ENCODE measurements at places on chromosomes 16 and 17.
A peak's percentile ranks its signal among the peaks of the same experiment; 100 is the strongest.

- no peak for DNase-seq
These were observed 245.5 kb downstream of the CBLN1 start for GRCh38 chr16:49036126-49036525.

- DNase-seq, result no peak
These were observed 149.8 kb downstream of the CDH13 start for GRCh38 chr16:82776470-82777146.

GRCh38 chr17:77602062-77602746 is 356.3 kb upstream of the TNRC6C start:
- DNase-seq, result no peak

DNA sequence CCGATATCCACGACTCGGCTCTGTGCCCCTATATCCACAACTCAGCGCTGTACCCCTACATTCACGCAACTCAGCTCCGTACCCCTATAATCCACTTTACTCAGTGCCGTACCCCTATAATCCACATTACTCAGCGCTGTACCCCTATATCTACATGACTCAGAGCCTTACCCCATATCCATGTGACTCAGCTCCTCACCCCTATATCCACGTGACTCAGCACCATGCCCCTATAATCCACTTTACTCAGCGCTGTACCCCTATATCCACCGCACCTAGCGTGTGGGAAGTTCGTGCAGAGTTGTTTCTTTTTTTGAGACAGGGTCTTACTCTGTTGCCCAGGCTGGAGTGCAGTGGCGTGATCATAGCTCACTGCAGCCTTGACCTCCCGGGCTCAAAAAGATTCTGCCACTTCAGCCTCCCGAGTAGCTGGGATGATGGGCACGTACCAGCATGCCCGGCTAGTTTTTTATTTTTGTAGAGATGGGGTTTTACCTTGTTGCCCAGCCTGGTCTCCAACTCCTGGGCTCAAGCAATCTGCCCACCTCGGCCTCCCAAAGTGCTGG is 17.4 kb downstream of the CYB5D2 start:
- no peak for DNase-seq

GRCh38 chr17:31320791-31321190 is 631 bp downstream of the EVI2A start:
- no peak for DNase-seq

- DNase-seq, result no peak
These were observed 1.1 kb upstream of the CCDC182 start for GRCh38 chr17:57746221-57746620.

- DNase-seq, result no peak
These were observed 181.9 kb downstream of the UTP18 start for GRCh38 chr17:51442088-51442865.

DNA sequence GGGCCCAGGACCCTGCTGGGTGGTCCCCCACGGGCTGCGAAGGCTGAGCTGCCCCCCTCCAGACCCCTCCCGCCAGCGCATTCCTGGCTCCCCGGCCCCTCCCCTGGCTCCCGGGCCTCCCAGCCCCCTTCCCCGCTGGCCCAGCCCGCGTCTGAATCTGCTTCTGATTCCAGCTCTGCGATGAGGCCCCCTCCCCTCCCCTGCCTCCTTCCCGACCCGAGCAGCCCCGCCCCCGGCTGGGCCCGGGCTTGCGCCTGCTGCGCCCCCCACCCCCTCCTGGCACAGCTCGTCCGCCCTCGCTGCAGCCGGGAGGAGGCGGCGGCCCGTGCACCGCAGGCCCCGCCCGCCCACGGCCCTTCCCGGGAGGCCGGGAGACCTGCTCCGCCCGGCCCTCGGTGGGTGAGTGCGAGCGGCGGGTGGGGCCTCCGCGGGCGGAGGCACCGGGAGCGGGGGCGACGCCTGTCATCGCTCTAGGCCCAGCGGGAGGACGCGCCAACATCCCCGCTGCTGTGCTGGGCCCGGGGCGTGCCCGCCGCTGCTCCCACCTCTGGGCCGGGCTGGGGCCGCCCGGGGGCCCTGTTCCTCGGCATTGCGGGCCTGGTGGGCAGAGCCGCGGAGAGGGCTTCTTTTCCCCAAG is at the start of gene NTN3:
TSS of gene NTN3 (plus strand) at position 282 of the 637 bp plus-strand sequence. CDS start 405 bp downstream, outside the sequence.
- peak; percentile 66 for DNase-seq

DNA sequence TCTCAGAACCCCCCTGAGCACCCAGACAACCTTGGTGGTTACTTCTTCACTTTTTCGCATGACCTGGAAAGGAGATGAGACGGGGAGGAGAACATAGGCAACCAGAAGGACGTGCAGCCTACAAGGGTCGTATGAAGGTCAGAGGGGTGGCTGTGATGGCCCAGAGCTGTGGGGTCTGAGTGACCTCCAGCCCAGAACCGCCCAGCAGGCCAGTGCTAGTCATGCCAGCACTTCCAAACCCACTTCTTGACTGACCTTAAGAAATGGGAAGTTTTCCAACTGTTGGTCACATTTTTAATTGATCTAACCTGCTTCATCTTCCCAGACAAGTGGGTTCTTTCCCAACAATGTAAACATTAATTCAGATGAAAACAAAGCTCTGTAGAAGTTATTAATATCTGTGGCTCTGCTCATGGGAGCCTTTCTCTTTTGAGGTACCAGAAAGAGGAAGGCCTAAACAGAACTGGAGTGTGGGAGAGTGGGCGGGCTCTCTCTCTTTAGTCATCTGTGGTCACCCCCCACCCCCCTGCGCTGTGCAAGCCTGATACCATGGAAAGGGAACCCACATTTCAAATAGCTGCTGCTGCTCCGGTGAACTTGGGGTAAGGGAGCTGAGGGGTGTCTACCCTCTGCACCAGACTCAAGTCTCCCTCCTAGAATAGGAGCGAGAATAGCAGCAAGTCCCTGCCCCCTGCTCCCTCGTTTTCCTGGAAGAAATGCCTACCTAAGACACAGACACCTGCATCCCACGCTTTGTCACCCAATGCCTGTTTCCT is 101.6 kb downstream of the RAB11FIP4 start:
- DNase-seq, result no peak

GRCh38 chr17:81701288-81702071 is 1.7 kb upstream of the MRPL12 start:
- DNase-seq, result no peak

GRCh38 chr17:72004611-72005331 is 116.0 kb upstream of the SOX9 start:
- DNase-seq, result no peak

GRCh38 chr17:55266051-55266957 is 1.5 kb downstream of the HLF start:
- DNase-seq, result no peak

GRCh38 chr16:49706620-49707355 is 149.1 kb downstream of the ZNF423 start:
- no peak for DNase-seq

DNA sequence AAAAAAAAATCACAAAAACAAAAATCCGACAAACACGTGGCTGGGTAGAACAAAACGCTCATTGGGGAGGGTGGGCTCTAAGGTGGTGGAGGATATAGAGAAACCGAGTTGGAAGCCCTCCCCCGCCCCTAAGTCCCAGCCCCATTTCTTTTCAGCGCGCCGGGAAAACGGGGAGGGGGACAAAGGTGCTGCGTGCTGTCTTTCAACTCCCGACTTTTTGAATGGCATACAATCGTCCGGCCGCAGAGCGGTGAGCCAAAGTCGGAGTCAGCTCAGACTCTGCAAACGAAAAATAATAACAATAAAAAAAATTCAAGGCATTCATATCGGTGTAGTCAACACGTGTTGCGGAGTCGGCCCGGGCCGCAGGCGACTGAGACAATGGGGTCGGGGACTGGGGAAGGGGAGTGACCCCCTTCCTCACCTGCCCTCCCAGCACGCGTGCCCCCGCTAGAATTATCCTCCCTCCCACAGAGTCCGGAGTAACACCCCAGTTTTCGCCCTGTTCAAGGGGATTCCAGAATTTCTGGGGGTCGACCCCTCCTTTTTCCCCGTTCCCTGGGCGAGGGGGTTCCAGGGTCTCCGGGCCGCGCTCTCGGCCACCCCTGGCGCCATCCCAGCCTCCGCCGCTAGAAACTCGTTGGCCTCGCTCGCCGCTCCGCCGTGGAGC is 1.7 kb upstream of the IGF2BP1 start:
- no peak for DNase-seq

DNA sequence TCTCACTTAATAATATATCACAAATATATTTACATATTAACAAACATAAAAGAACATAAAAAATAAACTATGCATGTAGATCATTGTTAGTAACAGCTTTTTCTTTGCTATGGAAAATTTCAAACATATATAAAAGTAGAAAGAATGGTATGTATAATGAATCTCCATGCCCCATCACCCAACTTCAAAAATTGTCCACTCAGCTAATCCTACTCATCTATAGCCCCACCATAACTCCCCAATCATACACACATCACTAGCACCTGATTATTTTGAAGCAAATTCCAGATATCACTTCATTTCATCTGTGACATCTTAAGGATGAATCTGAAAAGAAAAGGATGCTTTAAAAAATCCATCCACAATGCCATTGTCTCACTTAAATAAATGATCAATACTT is 46.8 kb downstream of the SHISA6 start:
- DNase-seq, result no peak

GRCh38 chr17:62802561-62803205 is 5.4 kb downstream of the MARCHF10 start:
- no peak for DNase-seq

GRCh38 chr16:77386831-77387814 is 47.7 kb downstream of the ADAMTS18 start:
- DNase-seq, result no peak

DNA sequence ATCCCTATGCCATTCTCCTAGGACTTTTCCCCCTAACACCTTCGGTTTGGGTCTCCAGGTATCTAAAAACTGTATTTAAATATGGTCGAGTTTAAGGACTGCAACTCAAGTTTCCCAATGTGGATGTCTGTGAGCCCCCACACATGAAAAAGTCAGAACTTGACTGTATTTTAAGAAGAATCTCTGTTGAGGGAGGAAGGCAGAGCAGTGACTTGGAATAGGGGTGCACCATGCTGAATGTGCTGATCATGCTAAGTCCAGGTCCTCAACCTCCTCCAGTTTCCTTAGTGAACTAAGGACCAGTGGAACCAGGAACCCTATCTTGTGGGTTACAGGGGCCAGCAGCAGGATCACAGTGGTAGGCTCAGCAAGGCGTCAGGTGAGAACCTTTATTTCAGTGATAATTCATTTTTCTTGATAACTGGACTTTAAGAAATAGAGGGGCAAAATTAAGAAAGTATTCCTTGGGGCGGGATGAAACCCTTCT is 19.5 kb downstream of the GRB7 start:
- DNase-seq, result no peak

GRCh38 chr17:74135391-74136167 is 67.9 kb upstream of the RPL38 start:
- no peak for DNase-seq

DNA sequence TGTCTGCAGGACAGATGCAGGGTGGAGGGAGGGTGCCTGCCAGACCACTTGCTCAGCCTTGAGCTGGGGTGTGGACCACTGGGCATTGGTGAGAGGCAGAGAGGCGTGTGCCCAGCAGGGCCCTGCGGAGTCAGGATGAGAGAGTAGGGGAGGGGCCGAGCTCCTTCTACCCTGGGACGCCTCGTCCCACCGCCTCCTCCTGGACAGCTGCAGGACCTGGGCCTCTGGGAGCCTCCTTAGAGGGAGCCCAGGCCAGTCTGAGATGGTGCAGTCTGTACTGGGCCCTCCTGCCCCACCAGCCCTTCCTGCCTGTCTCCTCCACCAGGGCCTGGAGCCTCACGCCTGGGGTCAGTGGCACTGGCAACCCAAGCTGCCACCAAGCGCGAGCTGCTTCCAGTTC is 35.9 kb upstream of the ACSF3 start:
- DNase-seq, result no peak

DNA sequence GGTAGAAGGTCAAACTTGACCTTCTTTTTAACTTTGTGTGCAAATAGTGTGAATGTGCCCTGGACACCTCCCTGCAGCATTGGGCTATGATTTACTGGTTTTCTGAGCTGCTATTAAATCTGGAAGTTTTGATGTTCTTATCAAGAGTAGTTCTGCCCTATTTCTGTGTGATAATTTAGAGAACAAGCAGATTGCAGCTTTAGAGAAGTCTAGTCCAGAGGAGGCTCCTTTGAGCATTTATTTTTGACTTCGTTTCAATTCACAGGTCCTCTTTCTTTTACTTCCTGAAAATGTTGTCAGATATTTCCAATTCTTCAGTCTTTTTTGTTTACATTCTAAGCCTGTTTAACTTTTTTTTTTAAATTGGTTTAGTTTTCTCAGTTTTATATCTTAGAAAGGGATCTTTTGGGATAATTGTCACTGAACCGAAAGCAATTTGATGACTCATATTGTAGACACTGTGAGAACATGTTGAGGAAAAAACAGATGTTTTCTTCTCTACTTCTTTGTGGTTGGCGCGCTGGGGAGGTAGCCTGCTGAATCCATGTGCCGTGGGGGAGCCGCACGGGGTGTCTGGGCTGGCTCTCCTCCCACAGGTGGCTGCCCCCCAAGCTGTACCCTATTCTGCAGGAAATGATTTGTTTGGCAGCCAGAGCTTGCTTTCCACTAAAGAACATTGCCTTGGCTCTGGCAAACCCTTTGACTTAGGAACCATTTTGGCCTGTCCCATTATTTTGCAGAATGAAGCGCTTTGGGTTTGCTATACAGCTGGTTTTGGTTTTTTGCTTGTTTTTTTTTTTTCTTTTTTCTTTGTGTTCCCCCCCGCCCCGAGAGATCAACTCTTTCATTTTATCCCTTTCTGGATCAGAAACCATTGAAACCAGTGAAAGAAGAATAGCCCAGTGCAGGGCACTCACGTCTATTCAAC is 53.4 kb downstream of the MFSD11 start:
- no peak for DNase-seq

- DNase-seq, result peak; percentile 89
These were observed 6.9 kb upstream of the ABCA10 start for GRCh38 chr17:69235338-69236058.

- no peak for DNase-seq
These were observed 475.9 kb downstream of the HS3ST3B1 start for GRCh38 chr17:14776791-14777190.
